Fibroblast of skin of scalp (primary cell): ENCODE measurements at places on chromosomes 1 and 21.

DNA sequence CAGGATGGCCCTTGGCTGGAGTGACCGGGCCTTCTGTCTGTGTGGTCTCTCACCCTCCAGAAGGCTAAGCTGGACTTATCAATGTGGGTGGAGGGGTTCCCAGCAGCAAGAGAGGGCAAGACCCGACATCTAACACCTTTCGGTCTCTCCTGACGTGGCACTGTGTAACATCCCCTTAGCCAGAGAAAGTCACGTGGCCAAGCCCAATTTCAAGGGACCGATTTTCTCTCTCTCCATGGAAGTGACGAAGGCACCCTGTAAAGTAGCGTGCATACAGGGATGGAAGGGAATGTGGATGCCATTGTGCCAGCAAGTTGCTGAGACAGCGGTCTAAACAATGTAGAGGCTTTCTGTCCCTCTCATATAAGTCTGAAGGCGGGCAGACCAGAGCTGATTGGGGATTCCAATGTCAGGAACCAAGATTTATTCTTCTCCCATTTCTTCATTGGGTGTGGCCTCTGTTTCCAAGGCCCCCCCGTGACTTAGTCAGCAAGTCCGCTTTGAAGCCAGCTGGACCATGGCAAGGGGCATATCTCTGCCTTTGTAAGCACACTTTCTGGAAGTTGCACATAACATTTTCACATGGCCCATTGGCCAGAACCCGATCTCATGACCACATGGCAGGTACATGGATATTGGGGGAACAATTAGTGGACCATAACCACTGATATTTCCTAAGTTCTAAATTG is 12.5 kb downstream of the MX1 start:
- DNase-seq: no peak

DNA sequence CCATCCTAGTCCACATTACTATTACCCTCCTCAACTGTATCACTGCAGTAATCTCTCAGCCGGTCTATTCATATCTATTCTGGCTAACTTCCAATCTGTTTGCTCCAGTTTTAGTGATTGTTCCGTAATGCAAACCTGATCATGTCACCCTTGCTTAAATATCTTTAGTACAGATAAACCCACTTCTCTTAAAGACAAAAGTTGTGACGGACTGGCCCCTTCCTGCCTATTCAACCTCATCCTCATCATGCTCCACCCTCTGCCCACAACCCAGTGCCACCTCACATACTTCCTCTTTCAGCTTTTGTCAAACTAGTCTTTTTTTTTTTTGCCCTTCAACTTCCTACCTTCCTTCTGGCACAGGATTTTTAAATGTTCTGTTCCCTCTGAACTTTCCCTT is 2.8 kb upstream of the C1orf162 start:
- no peak for DNase-seq

- no peak for DNase-seq
These were observed 486.7 kb upstream of the ZP4 start for GRCh38 chr1:238377280-238377919.

GRCh38 chr1:231603598-231604275 is 22.9 kb upstream of the DISC1 start:
- DNase-seq: peak; percentile 54

- DNase-seq: peak; percentile 92
These were observed 269.7 kb downstream of the DYRK1A start for GRCh38 chr21:37636152-37636860.

DNA sequence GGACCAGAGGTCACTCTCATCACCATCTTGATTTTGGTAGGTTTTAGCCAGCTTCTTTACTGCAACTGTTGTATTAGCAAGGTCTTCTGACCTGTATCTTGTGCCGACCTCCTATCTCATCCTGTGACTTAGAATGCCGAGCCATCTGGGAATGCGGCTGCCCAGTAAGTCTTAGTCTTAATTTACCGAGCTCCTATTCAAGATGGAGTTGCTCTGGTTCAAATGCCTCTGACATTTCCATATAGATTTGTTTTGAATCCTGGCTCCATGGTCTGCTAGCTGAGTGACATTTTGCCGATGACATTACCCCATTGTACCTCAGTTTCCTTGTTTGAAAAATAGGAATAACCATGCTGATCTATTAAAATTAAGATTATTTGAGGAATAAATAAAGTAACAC is 193.9 kb upstream of the HMCN1 start:
- no peak for DNase-seq

GRCh38 chr1:116569776-116570357 is 959 bp downstream of the CD58 start:
- DNase-seq: no peak
